ENCODE measurements at places on chromosomes 6 and 20.

DNA sequence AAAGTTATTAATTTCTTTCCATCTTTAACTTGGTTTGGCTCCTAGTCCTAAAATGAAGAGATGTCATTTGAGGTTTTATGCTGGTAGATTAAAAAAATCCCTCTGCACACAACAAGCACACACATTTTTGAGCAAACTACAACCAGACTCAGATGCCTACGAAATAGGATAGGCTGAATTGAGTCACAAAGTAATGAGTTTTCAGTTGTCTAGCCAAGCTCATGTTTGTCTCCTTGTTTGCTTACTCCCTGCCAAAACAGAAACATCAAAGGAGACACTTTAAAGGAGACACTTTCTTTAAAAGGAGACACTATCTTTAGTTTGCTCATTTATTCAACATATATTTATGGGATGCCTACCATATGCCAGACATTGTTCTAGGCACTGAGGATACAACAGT is 56.2 kb downstream of the TPBG start:
- DNase-seq, result no peak

GRCh38 chr20:34181484-34181883 is 59.7 kb upstream of the ASIP start:
- DNase-seq, result no peak

- no peak for DNase-seq
Observed at GRCh38 chr6:97919631-97920030, 636.6 kb upstream of the MMS22L start.

- DNase-seq, result no peak
Observed at GRCh38 chr6:150152891-150153876, 10.3 kb downstream of the PPP1R14C start.

DNA sequence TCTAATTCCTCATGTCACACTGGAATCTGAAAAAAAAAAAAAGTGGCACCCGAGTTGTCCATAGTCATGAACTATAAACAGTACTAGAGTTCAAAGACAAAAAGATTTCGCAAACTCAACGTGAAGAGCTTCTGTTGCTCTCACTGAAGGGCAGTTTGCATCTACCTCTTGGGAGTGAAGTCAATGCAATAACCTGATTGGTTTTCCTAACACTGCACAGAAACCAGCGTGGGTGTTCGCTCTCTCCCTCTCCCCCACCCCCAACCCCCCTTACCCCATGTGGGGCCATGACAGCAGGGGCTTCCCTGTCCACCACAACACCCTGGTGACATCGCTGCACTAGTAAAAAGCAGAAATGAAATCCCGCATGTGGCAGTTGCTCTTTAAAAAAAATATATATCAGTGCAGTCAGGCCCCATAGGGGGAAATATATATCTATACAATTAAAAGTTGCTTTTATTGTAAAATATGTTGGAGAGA is 66.9 kb downstream of the GMPR start:
- no peak for DNase-seq

DNA sequence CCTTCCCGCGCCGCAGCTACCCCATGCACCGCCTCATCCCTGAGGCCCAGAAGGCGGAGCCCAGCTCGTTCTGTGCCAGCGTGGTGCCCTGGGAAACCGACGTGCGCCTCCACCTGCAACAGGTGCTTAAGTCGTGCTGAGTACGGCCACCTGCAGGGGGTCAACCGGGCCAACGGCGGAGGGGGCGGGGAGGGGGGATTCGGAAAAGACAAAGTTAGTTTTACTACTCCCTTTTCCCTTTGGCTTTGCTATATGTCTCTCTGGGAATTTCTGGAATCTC is 168.9 kb downstream of the CDK19 start:
- DNase-seq, result no peak

DNA sequence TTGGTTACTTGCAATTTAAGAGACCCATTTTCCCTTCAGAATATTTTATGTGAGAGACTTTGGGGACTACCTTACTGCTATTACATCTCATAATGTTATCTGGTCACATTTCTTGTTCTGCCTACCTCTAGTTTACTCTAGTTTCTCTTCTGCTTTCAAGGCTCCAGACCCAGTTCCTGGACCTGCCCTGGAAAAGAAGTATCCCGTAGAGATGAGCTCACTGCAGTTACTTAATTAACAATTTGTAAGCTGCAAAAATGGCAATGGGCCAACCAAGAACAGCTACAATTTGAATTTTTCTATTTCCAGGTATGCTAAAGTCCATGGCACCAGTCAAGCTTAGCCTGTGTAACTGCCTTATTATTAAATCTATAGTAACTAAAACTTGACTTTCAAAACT is 25.0 kb downstream of the TAB2 start:
- DNase-seq, result no peak
